Ovary (tissue), 10 donors: ENCODE measurements at places on chromosomes 3 and 15. TPM values are rescaled to one million over a fixed set of nuclear protein-coding genes. Genes with fewer than 3 reads are reported as not detected.

- DNase-seq: no peak
Measured at GRCh38 chr3:32431481-32431880, 39.8 kb downstream of the CMTM7 start.

DNA sequence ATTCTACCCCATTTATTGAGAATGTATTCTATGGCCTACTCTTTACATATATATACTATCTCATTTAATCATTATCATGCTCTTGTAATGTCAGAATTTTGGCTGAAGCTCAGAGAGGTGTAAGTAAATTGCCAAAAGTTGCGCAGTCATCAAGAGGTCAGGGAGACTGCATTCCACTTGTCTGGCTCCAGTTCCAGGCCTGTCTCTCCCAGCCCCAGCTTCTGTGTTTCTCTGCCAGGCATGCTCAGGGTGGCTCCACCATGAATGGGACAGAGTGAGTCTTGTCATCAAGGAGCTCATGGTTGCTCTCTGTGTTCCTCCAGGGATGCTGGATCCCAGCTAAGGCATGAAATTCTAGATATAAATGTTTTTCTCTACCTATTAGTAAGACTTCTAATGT lies 635.1 kb upstream of the MDFIC2 start:
- DNase-seq: no peak

DNA sequence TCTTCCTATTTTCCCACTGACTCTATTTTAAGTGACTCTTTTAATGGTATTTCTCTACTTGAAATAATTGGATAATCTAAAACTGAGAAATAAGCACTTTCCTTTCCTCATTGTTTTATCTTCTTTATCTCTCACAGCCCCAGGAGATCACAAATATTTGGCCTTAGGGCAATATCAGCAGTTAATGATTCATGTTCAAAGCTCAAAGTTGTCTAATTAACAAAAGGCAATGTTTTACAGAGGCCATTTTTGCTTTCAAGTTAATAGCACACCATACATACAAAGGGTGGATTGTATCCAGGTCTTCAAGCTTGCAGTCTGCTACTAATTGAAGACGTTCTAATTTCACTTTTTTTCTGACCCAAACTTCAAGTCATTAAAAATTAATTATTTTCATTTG lies 120.1 kb downstream of the LRRN1 start:
- no peak for DNase-seq

GRCh38 chr3:72042397-72043203 lies 257.7 kb upstream of the PROK2 start:
- no peak for DNase-seq

GRCh38 chr3:66933233-66933632 lies 64.9 kb upstream of the KBTBD8 start:
- no peak for DNase-seq

DNA sequence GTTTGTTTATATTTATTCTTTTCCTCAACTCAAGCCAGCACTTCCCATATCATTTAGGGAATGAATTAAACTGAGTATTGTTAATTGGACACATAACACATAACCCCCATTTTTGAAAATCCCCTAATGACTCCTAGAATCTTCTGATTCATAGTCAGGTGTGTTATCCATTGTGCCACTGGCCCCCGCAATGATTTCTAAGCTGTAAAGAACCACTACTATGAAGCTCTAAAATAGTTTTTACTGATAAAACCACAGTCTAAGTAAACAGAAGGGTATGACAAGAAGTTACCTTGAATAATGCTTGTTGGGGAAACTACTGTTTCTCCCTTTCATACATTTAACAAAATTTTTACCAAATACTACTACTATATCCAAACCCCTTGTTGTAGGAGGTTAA lies 22.3 kb upstream of the SLC12A8 start:
- DNase-seq: no peak

GRCh38 chr15:87767516-87767915 lies 489.0 kb downstream of the NTRK3 start:
- no peak for DNase-seq

GABRG3 gene
- total RNA-seq: 0.13 TPM

SLC24A5 gene
- not detected for total RNA-seq
